Upper lobe of right lung (tissue), 1 donor: ENCODE measurements at places on chromosomes 2 and 18. TPM values are rescaled to one million over a fixed set of nuclear protein-coding genes. Genes with fewer than 3 reads are reported as not detected.

DNA sequence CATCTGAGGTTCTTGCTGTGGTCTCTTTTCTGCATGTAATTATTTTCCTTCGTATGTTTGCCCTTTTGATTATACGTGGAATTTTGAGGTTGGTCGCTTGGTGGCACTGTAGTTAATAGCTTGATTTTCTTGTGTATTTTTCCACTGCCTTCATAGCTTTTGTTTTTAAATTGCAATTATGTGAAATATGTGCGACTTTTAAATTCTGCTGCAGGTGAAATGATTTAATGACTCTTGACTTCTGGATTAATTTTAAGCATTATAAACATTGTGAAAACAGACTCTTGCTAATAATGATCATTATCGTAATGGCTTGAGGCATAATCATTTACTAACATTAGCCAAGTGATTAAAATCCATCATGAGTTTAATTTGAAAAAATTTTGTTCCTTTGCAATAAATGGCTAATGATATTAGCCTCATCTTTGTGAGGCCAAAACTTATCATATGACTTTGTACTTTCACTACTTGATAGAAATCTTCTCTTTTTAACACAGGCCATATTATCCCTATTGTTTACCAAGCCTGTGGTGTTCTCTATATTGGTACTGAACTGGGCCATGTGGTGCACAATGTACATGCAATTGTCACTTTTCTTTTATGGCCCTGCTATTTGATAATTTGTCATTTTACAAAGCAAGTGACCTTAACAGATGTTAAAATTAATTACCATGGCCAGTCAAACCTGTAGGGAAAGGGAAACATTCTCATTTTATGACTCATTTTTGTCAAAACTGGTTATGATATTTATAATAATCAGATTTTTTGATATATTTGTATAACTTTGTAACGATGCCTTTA is 62.8 kb upstream of the NEUROD1 start:
- no peak for DNase-seq

Gene DOK6
- 5.9 TPM for total RNA-seq

DNA sequence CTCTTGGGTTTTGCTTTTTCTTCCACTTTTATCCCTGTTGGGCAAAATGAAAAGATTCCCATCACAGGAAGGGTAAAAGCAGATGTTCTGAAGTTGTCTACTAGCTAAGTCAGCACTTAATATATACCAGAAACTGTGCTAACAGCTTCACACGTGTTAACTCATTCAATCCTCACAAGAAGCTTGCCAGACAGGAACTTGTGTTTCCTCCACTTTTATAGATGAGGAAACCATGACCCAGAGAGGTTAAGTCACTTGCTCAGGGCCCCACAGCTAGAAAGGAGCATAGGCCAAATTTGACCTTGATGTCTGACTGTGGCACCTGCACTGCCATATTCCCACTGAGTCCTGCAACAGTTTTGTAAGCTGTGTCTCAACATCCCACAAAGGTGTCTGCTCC is 76.8 kb upstream of the EPC2 start:
- DNase-seq, result no peak

GRCh38 chr2:140539242-140539875 is 1591.5 kb downstream of the LRP1B start:
- no peak for DNase-seq

DNA sequence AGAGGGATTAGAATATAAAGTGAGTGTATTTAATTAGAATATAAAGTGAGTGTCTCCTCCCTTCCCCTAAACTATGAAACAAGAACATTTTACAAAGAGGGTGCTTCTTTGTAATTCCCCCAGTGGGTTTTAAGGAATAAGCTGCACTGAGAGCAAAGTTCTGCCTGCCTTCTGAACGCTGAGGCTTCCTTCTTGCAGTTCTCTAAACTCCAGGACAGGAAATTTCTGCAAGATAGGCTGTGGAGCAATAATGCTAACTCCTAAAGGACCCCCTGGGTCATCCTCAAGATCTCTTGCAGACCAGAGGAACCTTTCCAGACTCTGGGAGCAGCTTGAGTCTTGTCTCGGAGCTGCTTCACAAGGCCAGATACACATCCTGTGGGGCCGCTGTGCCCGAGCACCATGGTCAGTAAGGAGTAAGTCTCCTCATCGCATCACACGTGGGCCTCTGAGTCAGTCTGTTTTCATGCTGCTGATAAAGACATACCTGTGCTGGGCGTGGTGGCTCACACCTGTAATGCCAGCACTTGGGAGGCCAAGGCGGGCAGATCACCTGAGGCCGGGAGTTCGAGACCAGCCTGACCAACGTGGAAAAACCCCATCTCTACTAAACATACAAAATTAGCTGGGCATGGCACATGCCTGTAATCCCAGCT is 87.5 kb upstream of the KCNE4 start:
- no peak for DNase-seq

Gene SP5
- total RNA-seq, result 2.5 TPM

DNA sequence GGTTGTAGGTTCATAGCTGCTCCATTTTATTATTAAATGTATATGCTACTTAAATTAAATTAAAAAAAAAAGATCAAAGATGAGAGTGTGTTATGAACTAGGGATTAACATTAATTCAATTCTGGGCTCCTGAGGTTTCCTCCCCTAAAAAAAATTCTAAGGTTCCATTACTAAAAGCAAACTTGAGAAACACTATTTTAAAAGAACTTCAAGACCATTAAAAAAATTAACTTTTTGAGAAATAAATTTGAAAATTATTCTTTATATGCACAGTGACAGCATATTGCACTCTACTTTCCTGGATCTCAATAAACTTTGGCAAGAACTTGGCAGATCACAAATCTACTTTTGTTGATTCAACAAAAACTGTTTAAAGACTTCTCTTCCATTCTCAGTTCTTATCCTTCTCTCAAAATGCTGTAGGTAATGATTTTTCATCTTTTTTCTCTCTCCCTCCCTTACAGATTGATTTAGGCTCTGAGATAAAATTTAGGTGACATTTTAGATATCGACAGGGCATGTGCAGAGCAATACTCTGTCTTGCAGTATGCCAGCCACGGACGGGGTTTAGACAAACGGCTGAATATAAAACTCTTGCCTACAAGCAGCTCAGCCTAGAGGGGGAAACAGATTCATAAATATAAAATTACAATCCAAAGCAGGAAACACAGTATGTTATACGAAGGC is 592 bp upstream of the MARS2 start:
- DNase-seq, result no peak

Gene TRABD2A
- total RNA-seq, result 6.5 TPM

Gene KIAA2012
- not detected for total RNA-seq

Gene IMPACT
- 31.2 TPM for total RNA-seq

DNA sequence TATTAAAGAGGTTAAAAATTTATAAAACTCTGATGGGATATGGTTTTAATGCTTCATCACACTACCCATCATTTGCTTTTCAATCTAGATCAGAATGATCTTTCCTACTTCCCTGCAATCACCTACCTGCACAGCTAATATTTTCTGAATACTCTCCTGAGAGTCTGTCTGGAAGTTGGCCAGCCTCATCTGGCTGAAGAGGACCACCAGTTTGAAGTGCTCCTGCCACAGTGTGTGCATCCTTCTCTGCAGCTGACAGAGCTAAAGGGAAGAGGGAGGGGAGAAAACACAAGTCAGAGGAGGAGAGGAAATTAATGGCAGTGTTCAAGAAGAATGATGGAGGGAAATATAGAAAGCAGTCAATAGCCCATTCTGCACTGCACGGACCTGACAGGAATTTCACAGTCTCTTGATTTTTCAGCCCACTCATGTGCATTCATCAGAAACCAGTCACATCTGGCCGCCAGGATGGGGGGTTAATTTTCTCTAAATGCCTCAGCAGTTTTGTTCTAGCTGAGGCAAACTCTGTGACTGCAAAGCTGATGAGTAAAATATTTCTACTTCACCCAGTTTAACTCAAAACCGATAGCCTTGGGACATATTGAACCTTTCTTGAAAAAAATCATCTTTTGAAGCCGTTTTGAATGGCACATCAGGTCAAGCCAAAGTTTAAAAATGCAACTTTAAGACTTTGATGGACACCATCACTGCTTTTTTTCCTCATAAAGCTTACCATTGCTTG is 201.8 kb upstream of the KLHL14 start:
- no peak for DNase-seq

Gene SNORC
- total RNA-seq, result 0.96 TPM

Gene LBX2
- total RNA-seq, result 1.8 TPM

DNA sequence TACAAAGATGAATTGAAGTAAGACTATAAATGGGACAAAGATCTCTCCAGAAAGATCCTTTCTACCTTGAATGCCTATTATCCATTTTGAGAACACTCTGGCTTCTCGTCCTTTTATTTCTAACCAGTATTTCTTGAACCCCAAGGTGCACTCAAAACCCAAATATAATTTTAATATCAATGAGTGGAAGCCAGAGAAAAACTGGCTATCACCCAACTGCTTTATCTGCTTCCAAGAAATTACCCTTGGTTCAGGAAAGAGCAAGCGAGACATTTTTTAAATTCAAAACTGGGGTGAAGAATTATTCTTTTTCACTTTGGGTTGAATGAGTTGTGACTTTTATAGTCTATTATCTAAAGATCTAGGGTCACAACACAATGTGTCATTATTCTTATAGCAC is 221.3 kb downstream of the PTH2R start:
- DNase-seq, result no peak

DNA sequence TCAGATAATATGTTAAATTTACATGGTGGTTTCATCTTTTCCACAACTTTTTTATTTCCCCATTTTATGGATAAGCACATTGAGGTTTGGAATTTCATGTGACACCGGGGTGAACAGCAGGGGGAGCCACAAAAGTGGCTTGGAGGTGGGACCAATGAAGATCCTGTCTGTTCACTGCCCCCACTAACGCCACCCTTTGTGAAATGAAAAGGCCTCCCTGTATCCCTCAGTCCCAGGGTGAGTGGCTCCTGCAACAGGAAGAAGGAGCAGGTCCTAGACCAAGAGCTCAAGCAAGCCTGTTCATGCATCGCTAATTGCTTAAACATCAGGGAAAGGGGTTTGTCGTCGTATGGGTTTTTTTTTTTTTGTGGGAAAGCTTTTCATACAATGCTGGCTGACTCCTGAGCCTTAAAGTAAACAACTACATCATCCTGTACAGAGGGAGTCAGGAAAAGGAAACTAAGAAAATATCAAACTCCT is 267.8 kb upstream of the EPAS1 start:
- no peak for DNase-seq

Gene C1GALT1C1L
- 0.35 TPM for total RNA-seq
